ENCODE measurements at places on chromosomes 5 and 9. TPM values are rescaled to one million over a fixed set of nuclear protein-coding genes. Genes with fewer than 3 reads are reported as not detected.

The HTR4 gene
- total RNA-seq, result not detected

The SH3GL2 gene
- total RNA-seq, result 0.43 TPM

The PCDHGA2 gene
- 2.6 TPM for total RNA-seq

The KCNV2 gene
- not detected for total RNA-seq

The C7 gene
- under 0.01 TPM for total RNA-seq

Data from fibroblast of villous mesenchyme (primary cell).